ENCODE measurements at places on chromosomes 16 and 17.
A peak's percentile ranks its signal among the peaks of the same experiment; 100 is the strongest.

DNA sequence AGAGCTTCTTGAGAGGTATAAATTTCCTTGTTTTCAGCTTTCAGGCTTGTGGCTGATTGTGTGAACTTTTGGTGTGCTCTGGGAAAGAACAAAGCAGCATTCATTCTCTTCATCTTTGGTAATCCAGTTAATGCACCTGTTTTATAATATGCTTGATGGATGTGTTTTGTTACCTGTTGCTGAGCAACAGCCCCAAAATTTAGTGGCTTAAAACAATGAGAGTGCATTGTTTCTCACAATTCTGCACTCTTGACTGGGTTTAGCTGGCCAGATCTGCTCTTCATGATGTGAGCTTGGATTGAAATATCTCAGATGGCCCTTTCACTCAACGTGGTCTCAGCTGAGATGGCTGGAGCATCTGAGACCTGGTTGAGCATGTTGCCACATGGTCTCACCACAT lies 58.7 kb upstream of the NOL11 start:
- no peak for DNase-seq

GRCh38 chr17:205817-206216 lies 24.4 kb upstream of the DOC2B start:
- DNase-seq, result no peak

- DNase-seq, result no peak
These were observed 115.2 kb upstream of the CNTNAP4 start for GRCh38 chr16:76162046-76162445.

DNA sequence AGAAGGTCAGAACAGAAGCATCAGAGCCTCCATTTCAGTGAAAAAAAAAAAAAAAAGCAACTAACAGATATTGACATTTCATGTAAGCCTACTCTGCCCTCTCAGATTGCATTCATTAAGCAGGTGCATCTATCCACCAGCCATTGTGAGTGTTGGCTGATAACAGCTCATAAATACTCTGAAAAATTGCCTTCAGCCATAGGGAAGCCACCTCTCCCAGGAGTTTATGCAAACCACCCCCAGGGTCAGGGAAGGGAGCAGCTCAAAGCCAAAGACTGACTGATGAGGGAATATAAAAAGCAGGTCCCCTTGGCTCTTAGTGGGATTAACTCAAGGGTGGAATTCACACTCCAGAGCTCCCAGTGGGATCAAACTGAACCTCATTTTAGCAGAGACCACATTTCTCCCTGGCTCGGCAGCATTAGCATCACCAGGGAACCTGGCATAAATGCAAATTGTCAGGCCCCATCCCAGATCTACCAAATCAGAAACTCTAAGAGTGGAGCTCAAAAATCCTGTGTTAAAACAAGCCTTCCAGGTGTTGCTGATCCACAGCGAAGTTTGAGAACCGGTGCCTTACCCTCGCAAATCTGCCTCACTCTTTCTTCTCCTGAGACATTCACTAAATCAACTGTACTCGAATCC lies 14.2 kb downstream of the APOH start:
- no peak for DNase-seq

GRCh38 chr17:59488805-59489204 lies 76.6 kb upstream of the DHX40 start:
- DNase-seq, result no peak

DNA sequence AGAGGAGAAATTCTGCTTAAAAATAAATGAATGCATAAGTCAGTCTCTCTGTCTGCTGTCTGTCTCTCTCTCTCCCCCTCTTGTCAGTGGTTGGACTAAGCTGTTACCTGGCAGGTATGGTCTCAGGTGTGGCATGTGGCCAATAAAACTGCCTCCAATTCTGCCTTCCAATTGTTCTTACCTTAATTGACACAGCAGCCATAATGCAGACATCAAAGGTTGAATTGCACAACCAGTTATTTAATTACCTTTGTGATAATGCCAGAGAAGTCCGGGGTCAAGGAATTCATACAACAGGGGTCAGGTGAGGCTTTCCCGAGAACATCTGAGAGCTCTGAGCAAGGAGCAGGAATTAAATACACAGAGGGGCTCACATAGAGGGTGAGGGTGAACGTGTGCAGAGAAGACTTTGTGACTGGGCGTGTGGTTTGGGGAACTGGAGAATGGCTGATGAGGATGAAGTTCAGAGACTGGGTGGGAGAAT lies 78.8 kb upstream of the CDYL2 start:
- DNase-seq, result no peak

DNA sequence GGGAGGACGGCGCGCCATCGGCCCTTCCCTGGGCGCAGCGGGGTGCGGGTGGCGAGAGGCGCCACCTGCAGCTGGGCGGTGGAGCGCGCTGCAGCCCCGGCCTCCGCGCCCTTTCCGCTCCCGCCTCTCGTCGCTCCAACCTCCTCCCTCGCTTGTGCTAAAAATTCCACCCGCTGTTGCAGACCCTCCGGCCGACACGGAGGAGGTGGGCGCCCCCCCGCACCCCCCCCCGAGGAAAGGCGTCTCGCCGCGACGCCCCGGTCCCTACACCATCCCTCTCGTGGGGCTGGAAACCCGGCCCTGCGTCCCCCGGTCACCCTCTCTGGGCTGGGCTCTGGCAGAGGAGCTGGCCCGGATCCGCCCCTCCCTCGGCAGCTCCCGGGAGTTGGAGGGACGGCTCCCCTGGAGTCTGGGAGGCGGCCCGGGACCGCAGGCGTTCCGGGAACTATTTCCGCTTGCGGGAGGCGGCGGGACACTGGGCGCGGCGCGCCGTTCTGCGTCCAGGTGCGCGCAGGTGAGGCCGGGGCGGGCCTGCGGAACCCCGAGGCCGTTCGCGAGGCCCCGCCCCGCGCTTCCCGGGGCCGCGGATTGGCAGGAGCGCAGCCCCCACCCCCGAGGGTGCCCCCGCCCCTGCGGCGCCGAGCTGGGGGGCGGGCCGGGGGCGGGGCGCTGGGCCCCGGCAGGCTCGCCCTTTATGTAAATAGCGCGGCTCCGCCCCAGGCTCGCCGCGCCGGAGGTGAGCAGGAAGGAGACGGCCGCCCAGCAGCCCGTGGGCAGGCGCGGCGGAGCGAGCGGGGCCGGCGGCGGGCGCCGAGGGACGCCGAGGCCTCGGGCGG lies at the start of gene LLGL2:
TSS of gene LLGL2 (plus strand) at position 728 of the 836 bp plus-strand sequence. CDS start 17,730 bp downstream, outside the sequence.
- peak; percentile 96 for DNase-seq

DNA sequence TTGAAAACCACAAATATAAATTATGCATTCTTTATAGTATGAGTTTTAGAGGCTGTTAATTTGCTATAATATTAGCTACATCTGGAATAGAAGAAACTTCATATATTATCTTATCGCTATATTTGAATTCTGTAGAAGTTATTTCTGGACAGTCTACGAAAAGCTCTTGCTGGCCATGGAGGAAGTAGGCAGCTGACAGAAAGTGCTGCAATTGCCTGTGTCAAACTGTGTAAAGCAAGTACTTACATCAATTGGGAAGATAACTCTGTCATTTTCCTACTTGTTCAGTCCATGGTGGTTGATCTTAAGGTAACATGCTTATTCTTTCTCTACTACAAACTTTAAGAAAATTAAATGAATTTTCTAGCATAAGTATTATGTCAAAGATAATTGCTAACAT lies 96.8 kb downstream of the OMG start:
- no peak for DNase-seq

DNA sequence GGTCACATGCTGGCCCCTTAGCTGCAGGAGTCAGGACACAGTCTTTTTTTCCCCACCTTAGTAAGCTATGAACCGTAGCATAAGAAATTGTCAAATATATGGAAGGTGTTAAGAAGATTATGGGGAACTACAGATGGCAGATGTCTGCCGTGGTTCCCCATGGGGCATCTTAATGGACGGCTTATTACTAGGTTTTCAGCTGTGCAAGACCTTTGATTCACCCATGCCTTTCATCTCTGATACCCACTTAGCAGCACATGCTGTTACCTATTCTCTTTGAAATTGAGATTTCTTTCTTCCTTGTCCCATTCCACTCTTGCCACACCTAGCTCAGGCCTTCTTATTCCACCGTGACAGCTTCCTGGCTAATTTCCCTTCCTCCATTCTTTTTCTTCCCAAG lies 70.7 kb downstream of the RPTOR start:
- no peak for DNase-seq

GRCh38 chr16:23104032-23104955 lies 45.0 kb downstream of the USP31 start:
- no peak for DNase-seq

DNA sequence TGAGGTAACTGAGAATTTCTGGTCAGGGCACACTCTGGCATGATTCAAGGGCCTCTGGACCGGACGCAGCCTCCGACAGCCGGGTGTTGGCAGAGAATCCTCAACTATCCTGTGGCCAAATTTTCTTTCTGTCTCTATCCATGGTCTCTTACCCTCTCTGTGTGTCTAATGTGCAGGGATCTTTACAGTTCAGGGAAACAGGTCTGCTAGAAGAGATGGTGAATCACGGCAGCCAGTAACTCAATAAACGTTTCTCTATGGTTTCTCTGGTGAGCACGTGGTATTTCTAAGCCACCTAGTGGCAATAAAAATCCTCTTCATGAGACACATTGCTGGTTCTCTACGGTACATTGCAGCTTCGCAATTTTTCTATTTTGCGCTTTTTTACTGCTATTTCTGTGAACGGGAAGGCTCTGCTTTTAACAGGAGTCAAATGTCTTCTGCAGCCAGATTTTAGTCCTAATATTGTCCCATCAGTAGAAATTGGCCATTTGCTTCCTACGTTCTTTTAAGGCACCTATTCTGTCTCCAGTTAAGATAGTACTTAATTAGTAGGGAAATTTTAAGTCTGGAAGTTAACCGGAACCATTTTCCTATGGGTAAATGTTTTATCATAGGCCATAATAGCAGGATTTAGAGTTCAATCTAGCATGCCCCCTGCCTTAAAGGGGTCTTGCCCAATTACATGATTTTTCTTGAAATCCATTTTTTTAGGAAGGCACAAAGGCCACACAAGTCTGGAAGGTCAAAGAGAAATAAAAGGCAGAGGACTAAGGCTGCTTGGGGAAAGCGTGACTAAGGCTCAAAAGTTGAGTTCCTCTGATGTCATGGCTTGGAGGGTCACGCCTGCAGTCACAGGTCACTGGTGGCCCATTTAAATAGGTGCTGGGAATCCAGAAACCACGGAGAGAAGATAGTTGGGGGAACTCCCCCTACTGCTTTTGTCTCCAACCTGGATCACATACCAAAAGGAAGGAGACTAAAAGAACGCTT lies 31.5 kb downstream of the QPRT start:
- DNase-seq, result peak; percentile 47

GRCh38 chr16:2028146-2028545 lies 1.4 kb downstream of the NHERF2 start:
- no peak for DNase-seq

DNA sequence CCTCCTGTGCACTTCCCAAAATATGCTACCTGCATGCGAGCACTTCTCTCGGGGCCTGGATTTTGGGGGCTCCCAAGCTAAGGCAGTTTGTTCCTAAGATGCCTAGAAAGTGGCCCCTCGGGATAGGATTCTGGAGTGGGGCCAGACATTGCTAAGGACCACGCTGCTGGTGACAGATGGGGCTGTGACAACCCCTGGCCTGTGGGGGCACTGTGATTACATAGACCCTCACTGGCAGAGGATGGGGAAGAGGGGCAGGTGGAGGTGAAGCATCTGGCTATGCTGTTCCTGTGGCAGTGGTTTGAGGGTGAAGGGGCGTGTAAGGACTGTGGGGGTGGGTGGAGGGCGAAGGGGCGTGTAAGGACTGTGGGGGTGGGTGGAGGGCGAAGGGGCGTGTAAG lies 128.4 kb downstream of the ENGASE start:
- no peak for DNase-seq

DNA sequence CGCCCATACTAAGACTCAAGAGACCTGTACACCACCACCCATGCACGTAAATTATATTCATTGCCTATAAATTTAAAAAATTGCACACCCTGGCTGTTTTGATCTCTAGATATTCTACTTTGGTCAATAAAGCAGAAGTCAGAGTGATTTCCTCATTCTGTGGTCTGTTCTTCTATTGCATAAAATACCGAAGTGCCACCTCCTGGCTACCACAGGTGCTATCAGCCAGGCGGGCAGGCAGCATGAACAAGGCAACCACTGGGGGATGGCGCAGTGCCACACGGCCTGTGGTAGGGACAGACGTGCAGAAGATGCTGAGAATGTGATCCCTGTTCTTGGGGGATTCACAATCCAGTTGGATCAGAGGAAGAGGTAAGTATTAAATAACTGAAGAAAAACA lies 122.3 kb downstream of the CDK5R1 start:
- DNase-seq, result no peak

- DNase-seq, result peak; percentile 71
These were observed 118.1 kb downstream of the ENGASE start for GRCh38 chr17:79192503-79193351.

Measured in right kidney (tissue), 9 donors.